ENCODE measurements at places on chromosomes 5 and 9.

- peak; percentile 44 for DNase-seq
Measured at GRCh38 chr5:34511915-34512314, 144.2 kb upstream of the RAI14 start.

- DNase-seq = no peak
Measured at GRCh38 chr5:75608870-75609269, 2.4 kb upstream of the ANKDD1B start.

- DNase-seq = peak; percentile 60
Measured at GRCh38 chr5:114419959-114420358, 58.1 kb downstream of the KCNN2 start.

GRCh38 chr5:153342487-153342886, 148.0 kb upstream of the GRIA1 start:
- no peak for DNase-seq

DNA sequence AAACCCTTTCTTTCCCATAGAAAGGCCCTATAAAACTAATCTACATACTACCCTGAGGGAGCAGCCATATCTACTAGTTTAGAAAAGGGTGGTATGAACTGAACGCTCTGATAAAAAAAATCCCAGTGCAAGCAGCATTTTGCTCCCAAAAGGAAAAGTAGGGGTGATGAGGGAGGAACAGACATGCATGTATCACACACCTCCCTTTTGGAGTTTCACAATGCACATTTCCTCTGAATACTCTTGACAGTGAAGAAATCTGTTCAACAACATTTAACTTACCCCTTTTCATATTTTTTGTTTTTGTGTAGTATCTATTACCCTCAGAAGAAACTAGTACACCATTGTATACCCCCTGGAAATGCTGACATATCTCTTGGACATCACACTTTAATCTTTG, 411.4 kb downstream of the MAT2B start:
- no peak for DNase-seq

GRCh38 chr9:121972501-121972981, 120.6 kb downstream of the TTLL11 start:
- peak; percentile 41 for DNase-seq

- no peak for DNase-seq
Measured at GRCh38 chr9:81156381-81156780, 533.0 kb downstream of the TLE1 start.

DNA sequence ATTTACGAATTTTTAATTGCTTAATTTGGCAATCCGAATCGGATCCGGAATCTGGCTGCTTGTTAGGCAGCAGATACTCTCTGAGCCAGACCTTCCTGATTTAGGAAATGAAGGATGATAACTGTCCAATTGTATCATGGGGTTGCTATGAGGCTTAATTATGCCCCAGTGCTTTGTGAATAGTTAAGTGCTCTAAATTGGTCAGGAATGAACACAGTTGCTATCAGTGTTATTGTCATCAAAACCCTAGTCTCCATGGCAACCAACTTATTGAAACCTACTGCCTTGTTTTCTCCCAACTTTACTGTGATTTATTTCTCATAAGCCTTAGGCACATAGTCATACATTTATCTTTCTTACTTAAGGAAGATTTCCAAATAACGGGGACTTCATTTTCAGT, 47.9 kb downstream of the MAMDC2 start:
- no peak for DNase-seq

GRCh38 chr5:149959406-149960236, 937 bp upstream of the SLC26A2 start:
- peak; percentile 72 for DNase-seq

DNA sequence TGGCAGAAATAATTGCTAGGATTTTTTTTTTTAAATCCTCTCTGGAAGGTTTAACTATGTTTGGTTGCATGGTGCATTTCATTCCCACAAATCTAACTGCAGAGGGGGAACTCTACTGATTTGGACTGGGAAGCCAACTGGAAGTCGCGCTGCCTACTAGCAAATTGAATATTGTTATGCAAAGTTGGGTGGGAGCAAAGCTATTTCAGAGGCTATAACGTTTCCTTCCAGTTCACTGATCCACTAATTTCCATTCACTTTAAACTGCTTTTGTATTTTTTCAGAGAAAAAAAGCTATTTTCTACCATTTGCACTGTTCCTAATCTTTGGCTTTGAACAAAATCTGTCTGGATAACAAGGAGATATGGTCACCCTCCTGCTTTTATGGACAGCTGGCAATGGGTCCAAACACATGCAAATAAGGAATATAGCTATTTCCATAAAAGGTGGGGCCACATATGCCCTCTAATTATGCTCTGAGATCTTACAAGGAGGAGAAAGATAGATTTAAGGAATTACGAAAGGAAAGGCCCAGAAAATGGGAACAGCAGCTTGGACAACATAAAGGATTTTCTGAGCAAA, 40.1 kb downstream of the MACIR start:
- DNase-seq = no peak

GRCh38 chr5:91528831-91529230, 145.7 kb upstream of the ARRDC3 start:
- no peak for DNase-seq

DNA sequence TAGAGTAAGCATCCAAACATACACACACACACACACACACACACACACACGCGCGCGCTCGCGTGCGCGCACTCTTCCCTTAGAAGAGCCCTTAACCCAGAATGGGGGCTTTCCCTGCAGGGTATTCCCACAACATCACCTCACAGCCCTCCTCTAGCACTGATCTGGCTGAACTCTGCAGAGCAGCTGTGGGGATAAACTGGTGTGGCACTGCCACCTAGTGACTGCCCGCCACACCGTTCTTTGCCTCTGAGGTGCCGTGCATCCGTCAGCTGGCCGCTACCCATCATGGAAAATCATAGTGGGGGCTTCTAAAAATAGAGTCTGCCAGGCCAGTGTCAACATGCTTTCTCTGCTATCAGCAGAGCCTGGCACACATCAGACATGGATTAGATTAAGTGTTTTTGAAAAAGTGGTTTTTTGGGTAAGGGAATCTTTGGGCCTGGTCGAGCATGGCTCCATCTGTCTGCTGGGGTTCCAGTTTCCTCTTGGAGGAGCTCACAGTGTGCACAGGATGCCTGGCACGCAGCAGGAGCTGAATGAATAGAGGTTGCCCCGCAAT, 88.1 kb downstream of the KCNN2 start:
- peak; percentile 40 for DNase-seq

DNA sequence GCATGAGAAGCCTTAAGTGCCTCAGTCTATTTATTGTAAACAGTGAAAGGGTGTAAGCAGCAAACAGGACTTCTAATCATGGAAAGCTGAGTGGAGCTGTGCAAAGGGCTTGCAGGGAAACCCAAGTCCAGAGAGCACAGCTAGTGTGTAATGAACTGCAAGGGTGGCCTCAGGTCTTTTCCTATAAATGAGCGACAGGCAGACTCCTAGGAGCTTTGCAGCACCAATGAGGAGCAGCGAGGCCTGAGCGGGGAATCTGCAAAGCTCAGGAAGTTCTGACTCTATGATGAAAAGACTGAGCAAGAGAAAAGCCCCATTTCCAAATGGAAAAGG, 250.1 kb upstream of the MAP3K1 start:
- no peak for DNase-seq

DNA sequence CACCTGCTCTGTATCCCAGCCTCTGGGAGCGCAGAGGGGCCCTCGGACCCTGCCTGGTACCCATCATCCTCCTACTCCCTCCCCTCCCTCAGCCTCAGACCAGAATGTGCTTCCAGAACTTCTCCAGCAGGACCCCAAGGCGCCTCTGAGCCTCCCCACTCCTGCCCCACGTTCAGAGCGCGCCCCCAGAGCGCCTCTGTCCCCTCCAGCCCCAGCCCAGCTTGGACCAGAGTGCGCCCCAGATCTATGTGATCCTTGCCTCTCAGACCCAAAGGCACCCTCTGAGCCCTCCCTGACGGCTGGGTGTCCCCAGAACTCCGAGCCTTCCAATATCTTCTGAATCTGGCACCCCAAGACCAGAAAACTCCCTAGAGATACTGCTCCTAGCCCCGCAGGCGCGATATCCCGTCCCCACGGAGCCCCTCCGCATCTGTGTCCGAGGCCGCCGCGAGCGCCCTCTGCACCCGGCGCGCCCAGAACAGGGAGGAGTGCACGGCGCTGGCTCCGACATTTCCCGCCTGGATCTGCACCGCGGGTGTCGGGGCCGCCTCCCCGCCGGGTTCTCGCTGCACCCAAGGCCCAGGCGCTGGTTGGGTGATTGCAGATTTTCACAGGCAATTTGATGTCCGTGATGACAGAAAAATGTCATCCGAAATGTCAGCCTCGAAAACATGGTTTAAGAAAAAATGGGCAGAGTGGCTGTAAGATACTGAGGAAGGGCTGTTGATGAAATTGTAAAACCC, 522 bp downstream of the BHMT start:
- no peak for DNase-seq

GRCh38 chr5:154444556-154445421, 1.0 kb upstream of the SAP30L start:
- DNase-seq = no peak

- DNase-seq = no peak
Measured at GRCh38 chr5:67306965-67307607, 110.5 kb upstream of the CD180 start.

GRCh38 chr9:75422944-75423522, 334.7 kb downstream of the OSTF1 start:
- no peak for DNase-seq

DNA sequence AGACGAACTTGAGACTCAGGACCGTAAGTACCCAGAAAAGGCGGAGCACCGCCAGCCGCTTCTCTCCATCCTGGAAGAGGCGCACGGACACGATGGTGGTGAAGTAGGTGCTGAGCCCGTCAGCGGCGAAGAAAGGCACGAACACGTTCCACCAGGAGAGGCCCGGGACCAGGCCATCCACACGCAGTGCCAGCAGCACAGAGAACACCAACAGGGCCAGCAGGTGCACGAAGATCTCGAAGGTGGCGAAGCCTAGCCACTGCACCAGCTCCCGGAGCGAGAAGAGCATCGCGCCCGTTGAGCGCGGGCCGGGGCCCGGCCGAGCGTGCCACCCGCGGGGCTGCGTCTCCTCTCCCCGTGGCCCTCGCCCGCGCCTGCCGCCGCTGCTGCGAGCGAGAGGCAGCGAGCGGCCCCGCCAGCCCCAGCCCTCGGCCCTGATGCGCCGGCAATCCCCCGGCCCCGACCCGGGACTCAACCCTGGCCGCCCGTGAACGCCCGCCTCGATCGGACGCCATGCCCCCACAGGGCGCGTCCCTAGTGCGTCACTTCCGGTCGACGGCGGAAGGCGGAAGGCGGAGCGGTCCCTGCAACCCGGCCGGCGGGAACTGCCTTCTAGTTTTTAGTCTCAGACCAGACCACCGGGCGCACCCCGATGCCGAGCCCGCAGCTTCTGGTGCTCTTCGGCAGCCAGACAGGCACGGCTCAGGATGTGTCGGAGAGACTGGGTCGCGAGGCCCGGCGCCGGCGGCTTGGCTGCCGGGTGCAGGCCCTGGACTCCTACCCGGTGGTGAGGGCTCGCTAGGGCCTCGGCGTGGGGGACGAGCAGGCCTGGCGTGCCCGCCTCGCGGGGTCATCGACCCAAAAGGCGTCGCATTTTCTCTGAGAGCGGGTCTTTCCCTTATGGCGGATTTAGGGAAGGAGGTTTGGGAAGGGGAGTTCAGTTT, at the start of the genes NDOR1 and TMEM203:
NDOR1 (plus strand) TSS at position 575 of the 944 bp plus-strand sequence; CDS start at position 653, 78 bp downstream.
TMEM203 (minus strand) TSS at position 523 of the 944 bp plus-strand sequence; CDS start at position 289, 234 bp downstream.
- DNase-seq = peak; percentile 75

DNA sequence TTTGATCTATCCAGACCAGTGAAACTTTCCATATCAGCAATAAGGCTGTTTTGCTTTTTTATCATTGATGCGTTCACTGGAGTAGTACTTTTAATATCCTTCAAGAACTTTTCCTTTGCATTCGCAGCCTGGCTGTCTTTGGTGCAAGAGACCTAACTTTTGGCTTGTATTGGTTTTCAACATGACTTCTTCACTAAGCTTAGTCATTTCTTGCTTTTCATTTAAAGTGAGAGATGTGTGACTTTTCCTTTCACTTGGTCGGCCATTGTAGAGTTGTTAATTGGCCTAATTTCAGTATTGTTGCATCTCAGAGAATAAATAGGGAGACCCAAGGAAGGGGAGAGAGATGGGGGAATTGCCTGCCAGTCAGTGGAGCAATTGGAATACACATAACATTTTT, 26.4 kb upstream of the CMYA5 start:
- no peak for DNase-seq

GRCh38 chr5:137201876-137202275, 297.2 kb downstream of the SPOCK1 start:
- DNase-seq = peak; percentile 99

DNA sequence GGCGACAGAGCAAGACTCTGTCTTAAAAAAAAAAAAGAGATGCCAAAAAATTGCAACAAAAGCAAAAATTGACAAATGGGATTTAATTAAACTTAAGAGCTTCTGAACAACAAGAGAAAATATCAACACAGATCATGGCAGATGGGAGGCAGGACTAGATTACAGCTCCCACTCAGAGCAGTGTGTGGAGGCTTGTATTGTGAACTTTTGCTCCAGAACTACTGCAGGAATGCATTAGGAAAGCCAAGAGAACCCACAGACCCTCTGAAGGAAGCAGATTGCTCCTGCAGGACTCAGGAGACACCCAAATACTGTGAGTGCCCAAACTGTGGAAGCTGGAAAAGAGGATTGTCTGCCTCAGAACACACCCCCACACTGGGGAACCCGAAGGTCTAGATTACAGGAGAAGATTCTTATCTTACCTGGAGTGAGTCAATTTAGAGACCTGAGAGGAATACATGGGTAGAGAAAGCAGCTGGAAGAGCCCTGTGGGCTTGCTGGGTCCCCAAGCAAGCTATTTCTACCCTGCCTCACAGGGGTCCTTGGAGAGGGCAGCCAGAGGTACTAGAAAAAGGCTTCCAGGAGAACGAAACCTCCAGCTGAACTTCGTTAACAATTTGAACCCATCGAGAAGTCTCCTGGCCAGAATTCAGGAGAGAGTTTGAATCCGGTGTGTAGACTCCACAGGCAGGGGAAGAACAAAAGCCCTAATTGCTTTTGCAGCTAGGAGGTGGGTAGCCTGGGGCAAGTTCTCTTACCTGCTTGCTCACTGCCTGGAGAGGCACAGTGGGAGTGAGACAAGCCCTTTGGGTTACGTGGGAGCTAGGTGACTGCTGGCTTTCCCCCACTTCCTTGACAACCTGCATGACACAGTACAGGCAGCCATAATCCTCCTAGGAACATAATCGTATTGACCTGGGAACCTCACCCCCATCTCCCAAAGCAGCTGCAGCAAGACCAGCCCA, 593.4 kb upstream of the RGMB start:
- DNase-seq = peak; percentile 9

- no peak for DNase-seq
Measured at GRCh38 chr9:134282138-134282650, 44.1 kb upstream of the RXRA start.

DNA sequence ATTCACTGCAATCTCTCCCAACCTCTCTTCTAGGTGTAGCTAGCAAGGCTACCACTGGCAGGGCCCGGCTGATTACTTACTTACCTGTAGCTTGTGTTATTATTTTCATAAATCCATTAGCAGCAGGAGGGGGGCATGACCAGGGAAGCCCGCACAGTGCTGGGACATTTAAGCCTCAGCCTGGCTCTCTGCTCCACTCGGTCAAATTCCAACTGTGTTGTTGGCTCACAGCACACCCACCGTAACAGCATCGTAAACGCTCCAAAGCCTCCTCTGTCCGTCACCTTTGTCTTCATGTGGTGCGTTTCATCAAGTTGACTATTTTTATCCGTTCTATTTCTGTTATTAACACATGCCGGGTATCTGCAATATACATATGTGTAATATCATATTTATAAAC, 264.7 kb downstream of the NSG2 start:
- DNase-seq = no peak

- DNase-seq = peak; percentile 66
Measured at GRCh38 chr9:129383561-129384490, 205.8 kb upstream of the IER5L start.

GRCh38 chr5:167870055-167870454, 421.4 kb upstream of the WWC1 start:
- peak; percentile 23 for DNase-seq
